ENCODE measurements at places on chromosomes 1 and 21. TPM values are rescaled to one million over a fixed set of nuclear protein-coding genes. Genes with fewer than 3 reads are reported as not detected.
A peak's percentile ranks its signal among the peaks of the same experiment; 100 is the strongest.

DNA sequence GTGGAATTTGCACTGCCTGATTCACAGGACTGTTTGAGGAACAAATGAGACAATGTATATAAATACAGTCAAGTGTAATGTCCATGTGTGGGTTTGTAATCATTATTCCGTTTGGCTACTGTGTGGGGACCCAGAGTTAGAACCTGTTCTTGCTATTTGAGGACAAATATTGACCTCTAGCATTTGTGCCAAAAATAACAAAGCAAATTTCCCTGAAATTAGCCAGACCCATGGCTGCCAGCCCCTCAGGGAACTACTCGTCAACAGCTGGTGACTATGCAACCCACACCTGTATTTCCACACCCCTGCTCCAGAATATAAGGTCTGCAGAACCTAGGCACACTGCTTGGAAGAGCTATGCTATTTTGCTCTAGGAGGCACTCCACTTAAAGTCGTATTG is 70.7 kb downstream of the KCNJ6 start:
- DNase-seq = no peak

DNA sequence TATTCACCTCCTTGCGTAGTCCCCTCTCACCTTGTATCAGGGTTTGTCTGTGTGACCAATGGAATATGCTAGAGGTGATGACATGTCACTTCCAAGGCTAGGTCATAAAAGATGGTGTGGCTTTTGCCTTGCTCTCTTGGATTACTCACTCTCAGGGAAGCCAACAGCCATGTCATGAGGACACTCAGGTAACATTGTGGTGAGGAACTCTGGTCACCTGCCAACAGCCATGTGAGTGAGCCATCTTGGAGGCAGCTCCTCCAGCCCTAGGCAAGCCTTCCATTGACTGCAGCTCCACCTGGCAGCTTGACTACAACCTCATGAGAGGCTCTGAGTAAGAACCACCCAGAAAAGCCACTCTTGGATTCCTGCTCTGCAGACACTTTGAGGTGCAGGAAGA is 11.0 kb upstream of the HEYL start:
- DNase-seq = no peak

DNA sequence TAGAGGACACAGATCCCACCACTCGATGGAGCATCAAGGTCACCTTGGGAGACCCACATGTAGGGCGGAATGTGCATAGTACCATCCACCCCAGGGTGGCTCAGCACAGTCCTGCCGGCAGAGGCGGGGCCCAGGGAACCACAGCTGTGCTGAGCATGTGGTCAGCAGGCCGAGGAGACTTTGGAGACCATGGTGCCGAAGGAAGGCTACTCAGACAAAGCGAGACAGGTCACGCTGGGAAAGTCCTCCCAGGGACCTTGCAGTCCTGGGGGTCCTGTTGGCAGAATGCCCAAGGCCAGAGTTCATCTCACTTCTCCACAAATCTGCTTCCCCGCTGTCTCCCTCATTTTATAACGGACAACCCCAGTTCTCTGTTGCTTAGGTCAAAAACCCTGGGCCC is 22.5 kb downstream of the WNT3A start:
- DNase-seq = peak; percentile 14

GRCh38 chr21:42041711-42042110 is 29.4 kb upstream of the UMODL1 start:
- DNase-seq = no peak

ZNF684 gene
- total RNA-seq = 6.5 TPM

ZZZ3 gene
- 52.4 TPM for total RNA-seq

C4BPB gene
- total RNA-seq = not detected

MACF1 gene
- total RNA-seq = 190 TPM

- no peak for DNase-seq
These were observed 35.0 kb upstream of the RNF2 start for GRCh38 chr1:185010361-185010760.

DNA sequence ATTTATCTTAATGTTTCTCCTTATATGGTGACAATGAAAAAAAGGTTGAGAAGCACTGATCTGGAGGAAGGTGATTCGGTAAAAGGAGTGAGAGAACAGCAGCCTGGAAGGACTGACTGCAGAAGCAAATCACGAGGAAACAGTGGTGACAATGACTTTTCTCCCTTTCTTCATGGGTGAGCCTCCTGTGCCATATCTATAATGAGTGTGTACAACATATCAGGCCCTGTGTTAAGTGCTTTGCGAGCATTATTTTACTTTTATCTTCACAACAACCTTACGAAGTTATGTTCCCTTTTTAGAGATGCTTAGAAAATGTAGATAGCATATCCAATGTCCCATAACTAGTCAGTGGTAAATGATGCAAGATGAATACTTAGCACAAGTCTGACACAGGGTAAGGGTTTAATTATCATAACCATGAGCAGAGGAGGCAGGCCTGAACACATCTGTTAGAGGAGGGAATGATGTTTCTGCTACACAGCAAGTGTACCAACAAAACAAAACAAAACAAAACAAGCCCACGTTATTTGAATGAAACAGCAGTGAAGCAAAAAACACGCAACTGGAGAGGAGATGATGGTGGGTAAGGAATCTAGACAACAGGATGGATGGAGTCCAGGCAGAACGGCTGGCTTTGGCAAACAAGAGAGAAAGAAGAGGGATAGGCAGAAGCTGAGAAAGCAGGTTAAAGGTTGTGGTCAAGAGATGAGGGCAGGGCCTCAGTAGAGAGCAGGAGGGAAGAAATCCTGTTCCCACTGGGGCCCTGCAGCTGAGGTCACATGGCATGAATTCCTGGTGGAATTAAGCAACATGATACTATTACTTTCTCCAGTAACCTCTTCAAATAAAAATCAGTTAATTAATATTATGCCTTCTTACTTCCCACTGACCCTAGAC is 29.6 kb downstream of the GNG12 start:
- no peak for DNase-seq

KRTAP10-2 gene
- total RNA-seq = not detected

PADI4 gene
- 0.13 TPM for total RNA-seq

DNA sequence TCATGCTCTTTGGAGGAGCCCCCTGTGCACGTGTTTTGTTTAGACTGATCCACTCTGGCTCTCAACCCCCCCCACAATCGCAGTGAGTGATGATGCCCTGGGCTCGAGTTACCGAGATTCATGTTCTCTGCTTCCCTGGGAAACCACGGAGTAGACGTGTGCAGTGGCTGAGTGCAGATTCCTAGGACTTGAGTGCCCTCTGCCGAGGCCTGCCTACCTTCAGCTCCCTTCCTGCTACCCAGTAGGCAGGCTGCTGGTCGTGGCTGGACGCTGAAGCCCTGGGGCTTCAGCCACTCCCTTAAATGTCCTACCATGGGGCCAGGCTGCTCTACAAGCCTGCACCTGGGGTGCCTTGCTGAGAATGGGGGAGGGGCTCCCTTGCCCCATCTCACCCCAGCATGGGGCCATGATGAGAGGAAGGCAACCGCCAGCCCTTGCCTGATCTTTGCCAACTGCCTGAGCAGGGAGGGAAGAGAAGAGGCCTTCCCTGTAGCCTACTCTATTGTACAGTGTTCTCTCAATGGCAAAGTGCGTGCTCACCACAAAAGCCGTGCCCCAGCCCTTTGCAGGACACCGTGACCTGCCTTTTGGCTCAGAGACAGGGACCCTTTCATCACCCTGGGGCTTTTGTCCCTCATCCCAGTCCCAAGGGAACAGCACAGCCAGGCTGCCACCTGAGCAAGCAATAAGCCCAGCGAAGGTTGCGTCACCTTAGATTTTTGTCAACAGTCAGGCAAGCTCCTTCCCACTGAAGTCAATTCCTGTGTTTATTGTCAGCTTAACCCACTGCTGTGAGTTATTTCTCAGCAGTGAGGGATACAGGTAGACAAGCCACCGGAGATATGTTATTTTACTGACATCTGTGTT is 4.1 kb upstream of the GRIK3 start:
- DNase-seq = peak; percentile 52

- no peak for DNase-seq
These were observed 83.9 kb downstream of the MAST2 start for GRCh38 chr1:45887156-45887842.

- no peak for DNase-seq
These were observed 41.0 kb downstream of the VCAM1 start for GRCh38 chr1:100760511-100760910.

DNA sequence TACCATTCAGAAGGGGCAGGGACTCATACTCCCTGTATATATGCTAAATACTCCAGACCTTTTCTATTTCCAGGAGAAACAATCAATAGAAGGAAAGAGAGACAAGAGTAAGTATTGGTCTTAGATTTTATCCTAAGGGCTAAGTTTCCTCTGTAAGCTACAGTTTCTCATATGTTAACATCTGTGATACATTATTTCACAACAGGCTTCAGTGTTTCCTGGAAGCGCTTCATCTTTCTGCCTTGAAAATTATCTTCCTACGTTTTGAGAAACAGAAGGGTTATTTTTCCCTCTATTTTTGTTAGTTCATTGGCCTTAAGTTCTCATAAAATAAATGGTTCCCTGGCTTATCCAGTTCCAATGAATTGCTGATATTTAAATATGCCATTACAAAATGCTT is 15.6 kb downstream of the FMO1 start:
- DNase-seq = no peak

DNA sequence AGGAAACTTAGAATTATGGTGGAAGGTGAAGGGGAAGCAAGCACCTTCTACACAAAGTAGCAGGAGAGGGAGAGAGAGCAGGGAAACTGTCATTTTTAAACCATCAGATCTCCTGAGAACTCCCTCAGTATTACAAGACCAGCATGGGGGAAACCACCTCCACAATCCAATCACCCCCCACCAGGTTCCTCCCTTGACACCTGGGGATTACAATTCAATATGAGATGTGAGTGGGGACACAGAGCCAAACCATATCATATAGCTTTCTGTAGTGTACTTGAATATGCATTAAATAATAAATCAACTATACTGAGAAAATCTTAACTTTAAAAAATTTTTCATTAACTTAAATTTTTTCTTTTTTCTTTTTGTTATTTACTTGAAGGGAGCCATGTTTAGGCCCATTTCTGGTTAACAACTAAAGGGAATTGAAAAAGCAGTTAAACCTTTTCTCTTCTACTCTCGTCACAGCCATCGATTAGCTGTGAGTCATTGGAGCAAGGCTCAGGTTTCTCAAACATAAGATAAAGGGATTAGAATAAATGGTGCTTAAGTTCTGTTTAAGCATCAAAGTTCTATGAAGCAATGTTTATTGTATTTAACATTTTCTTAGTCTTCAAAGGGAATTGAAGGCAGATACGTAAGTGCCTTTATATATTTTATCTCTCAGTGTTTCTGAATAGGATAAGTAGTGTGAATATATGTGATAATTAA is 72.2 kb upstream of the DPT start:
- DNase-seq = no peak

Measured in H9 (cell line).